ENCODE measurements at places on chromosomes 11 and 22.

- no peak for DNase-seq
Observed at GRCh38 chr22:28032861-28033260, 113.8 kb upstream of the PITPNB start.

DNA sequence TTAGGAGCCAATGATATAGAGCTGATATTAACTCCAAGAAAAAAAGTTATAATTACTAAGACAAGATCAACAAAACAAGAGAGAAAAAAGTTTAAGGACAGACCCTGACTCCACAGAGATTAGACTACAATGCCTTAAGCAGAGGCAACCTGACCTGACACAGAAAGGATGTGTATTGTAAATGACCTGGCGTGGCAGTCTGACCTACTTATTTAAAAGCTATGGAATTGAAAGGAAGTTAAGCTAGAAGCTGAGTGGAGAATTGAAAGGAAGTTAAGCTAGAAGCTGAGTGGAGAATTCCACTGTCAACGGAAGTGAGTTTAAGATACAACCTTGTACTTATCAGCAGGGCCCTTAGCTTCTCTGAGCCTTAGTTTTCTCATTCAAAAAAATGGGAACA, 885.4 kb downstream of the OPCML start:
- no peak for DNase-seq

DNA sequence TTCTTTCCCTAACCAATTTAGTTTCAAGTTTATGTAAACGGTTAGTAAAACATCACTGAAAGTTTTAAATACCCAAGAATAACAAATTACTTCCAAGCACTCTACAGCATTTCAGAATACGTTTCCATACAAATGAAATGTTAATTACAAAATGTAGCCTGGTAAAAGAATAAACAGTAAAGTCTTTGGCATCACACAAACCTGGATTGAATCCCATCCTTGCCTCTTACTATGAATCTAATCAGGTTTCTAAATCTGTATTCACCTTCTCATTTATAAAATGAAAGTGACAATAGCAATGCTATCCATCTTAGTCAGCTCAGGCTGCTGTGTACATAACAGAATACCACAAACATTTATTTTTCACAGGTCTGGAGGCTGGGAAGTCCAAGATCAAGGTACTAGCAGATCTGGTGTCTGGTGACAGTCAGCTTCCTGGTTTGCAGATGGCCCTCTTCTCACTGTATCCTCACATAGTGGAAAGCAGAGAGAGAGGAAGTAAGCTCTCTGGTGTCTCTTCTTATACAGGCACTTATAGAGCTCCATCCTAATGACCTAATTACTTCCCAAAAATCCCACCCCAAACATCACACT, 19.2 kb downstream of the FAM168A start:
- DNase-seq, result no peak

DNA sequence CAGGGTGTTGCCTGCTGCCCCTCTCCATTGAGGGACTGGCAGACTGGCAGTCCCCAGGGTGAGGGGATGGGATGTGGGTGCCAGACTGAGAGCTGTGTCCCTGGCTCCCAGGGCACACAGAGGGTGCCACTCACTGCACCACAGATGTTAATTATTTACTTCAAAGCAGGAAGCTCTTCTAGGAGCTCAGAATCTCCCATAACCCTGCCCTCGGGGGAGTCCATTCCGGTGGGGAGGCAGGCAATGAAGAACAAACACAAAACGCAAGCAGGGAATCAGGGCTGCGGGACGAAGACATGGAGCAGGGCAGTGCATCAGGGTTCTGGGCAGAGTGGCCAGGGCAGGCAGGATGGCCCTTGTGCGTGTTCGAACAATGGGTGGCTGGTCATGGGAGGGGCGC, 24.4 kb upstream of the FLRT1 start:
- DNase-seq, result no peak

DNA sequence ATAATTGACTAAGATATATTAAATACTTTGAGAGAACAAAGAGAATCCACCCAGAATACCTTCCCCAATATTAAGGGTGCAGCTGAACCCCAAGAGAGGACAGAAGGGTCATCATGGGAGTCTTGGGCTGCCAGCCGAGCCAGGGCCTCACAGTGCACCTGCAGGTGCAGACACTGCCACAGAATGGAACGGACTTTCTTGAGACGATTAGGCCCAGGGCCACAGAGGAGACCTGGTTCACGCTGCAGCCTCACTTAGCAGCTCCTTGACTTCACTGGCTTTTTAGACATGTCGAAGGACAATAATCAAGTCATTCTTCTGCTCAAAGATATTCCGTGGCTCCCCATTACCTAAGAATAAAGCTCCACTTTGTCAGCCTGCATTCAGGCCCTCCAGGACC, 100.6 kb downstream of the PHF21B start:
- no peak for DNase-seq

GRCh38 chr11:16310943-16311342, 45.4 kb downstream of the SOX6 start:
- DNase-seq, result no peak

DNA sequence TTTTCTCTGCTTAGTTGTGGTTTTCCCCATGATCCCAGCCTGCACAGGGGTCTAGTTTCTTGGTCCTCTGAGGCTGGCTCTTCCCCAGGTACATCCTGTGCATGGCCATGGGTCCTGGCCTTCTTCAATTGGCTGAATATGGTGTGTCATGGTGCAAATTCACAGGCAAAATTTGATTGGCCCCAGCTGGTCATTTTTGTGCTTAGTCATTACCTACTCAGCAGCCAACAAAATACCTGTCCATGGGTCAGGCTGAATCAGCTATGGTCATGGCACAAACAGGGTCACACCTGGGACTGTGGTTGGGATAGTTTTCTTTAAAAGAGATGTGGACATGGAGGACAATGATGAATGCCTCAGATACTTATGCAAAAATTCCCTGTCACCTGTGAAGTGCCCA, 85.7 kb downstream of the CSNK2A3 start:
- no peak for DNase-seq

DNA sequence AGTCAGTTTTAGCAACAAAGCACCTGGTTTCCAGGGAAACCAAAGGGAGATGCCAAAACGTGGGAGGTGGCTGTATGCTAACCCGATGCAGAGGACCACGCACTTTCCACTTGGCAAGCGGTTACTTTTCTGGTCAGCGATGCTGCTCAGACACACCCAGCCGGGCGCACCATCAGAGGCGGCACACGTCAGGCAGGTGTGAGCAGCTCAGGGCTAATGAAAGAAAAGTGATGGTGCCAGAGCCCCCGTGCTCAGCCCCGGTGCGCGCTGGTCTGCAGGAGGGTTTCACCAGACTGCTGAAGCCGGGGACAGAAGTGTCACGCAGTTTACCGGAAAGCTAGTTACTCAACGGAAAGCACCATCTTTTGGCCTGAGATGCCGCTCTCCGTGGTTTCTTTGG, 5.7 kb downstream of the LTO1 start:
- DNase-seq, result no peak

DNA sequence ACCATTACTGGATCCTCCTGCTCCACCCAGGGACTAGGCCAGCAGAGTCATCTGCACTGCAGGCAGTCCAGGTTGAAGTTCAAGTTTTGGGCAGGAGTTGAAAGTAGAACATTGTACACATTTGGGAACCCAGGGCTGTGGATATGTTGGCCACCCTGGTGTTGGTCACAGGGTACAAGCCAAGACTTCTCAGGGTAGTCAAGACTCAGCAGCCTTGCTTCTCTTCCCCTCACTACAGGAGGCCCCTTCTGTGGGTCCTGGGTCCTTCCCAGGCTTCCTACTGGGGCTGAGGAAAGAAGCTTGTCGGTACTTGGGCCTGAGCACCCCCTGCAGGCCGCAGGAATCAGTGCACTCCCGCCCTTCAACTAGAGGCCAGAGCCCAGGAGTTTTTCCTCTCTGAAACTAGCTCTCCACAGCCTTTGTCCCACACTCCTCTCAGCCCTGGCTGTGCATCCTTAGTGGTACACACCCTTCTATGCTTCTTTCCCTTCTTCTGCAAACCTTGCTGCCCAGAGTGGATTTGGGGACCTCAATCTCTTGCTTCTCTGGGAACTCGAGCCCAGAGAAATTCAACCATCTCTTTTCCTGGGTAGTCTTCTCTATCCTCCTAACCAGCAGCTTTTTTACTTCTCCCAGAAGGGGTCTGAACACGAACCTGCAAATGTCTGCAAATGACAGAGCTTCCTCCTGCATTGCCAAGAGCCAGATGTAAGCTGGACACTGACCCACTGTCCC, 2.6 kb upstream of the HPX start:
- peak; percentile 15 for DNase-seq

DNA sequence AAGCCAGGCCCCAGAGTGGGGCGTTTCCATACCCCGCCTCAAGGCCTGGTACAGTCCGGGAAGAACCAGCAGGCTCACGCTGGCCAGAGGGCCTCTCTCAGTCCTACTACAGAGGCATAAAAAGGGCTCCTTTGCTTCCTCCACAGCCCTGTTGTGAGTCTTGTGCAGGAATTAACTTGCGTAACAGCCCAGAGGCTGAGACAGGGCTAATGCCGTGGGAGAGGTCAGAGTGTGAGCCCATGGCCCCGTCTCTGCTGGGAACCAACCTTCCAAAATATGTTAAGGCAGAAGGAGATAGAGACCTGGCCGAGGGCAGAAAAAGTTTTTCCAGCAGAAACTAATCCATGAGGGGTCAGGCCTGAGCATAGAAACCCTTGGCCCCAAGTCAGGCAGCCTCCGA, 19.9 kb upstream of the TMEM184B start:
- DNase-seq, result no peak

- no peak for DNase-seq
Observed at GRCh38 chr11:110168033-110168803, 75.0 kb downstream of the ZC3H12C start.

Measured in NCI-H748 treated with DMSO at 0.1 percent for 48 hours (cell line).